Cardiac septum (tissue), 1 donor: ENCODE measurements at places on chromosomes 1 and 21. TPM values are rescaled to one million over a fixed set of nuclear protein-coding genes. Genes with fewer than 3 reads are reported as not detected.
A peak's percentile ranks its signal among the peaks of the same experiment; 100 is the strongest.

DNA sequence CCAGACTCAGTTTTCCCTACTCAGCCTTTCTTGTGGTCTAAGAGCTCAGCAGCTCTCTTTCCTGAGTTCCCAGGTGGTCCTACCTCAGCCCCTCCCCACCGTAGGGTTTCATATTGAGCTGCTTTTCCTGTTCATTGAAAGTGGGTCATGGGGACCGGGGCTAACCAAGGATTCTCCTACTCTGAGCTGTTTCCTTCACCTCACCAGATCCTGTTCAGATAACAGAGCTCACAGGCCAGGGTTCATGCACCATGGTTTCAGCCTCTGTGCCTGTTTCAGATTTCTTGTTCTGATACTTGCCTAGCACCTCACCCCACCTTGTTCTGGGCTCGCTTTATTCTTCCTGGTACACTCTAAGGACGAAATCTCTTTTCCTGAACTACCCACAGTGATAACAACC is 8.5 kb downstream of the UBQLN4 start:
- no peak for DNase-seq

- no peak for DNase-seq
These were observed 35.1 kb downstream of the TMEM51 start for GRCh38 chr1:15188678-15189077.

GRCh38 chr1:180042988-180043622 is 88.5 kb downstream of the CEP350 start:
- DNase-seq: no peak

- DNase-seq: peak; percentile 74
These were observed 6.3 kb downstream of the HPCA start for GRCh38 chr1:32892368-32893197.

DNA sequence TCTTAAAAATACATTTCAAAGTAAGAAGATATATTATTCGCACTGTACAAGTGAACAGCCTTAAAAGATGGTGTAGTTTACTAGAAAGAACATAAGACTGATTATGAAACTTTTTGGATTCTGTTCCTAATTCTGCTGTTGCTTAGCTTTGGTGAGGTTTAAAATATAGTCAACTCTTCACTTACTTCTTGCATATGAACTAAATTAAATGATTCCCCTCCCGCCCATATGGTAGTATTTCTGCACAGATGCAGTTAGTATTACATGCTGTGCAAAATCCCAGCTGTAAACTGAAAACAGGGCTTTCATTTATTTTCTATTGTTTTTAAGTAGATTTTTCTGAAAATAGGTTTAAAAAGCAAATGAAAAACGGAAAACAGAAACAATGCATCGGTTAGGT is 345.4 kb upstream of the NCAM2 start:
- no peak for DNase-seq

GRCh38 chr1:180814258-180814657 is 98.4 kb upstream of the KIAA1614 start:
- DNase-seq: no peak

DNA sequence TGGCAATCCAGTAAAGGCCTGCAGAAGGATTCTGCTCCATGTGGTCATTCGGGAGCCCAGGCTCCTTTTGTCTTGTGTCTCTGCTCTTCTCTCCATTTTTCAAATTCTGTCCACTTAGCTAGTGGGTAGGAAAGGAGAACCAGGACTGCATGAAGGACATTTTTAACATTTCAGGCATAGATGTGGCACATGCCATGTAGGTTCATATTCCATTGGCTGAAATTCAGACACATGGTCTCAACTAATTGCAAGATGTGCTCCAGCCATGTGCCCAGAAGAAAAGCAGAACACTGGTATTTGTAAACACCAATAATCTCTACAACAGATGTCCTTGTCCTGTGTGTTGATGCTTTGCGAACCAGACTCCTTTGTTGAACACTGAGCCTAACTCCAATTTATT is 85.2 kb upstream of the WLS start:
- no peak for DNase-seq

- peak; percentile 99 for DNase-seq
These were observed 10.8 kb upstream of the FAAP20 start for GRCh38 chr1:2205191-2205952.

- DNase-seq: no peak
These were observed 72.8 kb downstream of the PLEKHA6 start for GRCh38 chr1:204286831-204287421.

DNA sequence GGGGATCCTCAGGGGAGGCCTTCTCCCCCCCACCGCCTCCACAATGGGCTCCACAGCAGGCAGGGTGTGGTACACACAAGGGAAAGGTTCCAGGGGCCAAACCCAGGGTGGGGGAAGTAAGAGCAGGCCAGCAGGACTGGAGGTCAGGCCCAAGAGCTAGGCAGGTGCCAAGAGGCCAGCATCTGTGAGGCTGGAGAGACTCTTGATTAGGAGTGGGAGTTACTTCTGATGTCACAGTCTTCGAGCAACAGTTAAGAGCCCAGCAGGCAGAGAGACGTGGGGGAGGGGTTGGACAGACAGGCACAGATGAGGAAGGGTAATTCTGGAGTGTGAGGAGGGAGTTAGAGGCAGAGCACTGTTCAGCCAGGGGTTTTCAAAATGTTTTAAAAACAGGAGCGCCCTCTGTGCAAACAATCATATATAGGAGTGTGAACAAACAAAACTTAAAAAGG is 55.8 kb downstream of the SLC9A1 start:
- no peak for DNase-seq

DNA sequence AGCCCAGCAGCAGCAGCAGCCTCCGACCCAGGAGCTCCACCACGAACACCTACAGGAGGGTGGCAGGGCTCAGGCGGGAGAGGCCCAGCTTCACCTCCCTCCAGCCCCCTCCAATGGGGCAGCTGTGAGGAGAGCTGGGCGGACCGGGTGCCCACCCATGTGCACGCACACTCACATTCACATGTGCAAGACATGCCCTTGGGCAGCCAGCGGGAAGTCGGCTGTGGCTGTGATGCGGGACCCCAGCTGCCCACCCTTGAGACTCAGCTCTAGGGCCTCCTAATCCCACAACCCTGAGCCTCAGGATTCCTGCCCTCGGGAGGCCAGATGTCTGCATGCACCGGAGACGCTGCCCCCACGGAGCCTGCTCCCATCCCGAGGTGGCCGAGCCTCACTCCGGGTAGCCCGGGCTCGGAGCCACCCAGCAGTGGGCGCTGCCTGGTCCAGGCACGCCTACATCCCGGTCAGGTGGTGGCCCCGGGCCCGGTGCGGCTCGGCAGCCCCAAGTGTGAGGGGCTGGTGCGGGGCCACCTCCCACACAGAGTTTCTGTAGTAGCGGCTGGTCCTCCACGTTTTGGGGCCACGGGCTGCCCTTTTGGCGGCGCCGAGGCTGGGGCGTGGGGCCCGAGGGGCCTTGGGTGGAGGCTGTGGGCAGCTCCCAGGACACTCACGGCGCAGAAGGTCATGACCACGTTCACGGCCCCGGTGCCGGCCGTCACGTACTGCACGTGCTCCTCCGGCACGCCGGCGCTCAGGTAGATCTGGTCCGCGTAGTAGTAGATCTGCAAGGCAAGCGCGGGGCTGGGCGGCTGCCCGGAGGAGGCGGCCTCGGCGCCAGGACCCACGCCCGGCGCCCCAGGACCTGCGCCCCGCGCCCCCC is 12.9 kb upstream of the SLC2A7 start:
- DNase-seq: no peak

- no peak for DNase-seq
These were observed 11.1 kb upstream of the RAB42 start for GRCh38 chr1:28580722-28581530.

- DNase-seq: peak; percentile 12
These were observed 226.2 kb downstream of the KIF26B start for GRCh38 chr1:245380790-245381535.

- no peak for DNase-seq
These were observed 12.1 kb downstream of the SFPQ start for GRCh38 chr1:35180776-35181374.

DNA sequence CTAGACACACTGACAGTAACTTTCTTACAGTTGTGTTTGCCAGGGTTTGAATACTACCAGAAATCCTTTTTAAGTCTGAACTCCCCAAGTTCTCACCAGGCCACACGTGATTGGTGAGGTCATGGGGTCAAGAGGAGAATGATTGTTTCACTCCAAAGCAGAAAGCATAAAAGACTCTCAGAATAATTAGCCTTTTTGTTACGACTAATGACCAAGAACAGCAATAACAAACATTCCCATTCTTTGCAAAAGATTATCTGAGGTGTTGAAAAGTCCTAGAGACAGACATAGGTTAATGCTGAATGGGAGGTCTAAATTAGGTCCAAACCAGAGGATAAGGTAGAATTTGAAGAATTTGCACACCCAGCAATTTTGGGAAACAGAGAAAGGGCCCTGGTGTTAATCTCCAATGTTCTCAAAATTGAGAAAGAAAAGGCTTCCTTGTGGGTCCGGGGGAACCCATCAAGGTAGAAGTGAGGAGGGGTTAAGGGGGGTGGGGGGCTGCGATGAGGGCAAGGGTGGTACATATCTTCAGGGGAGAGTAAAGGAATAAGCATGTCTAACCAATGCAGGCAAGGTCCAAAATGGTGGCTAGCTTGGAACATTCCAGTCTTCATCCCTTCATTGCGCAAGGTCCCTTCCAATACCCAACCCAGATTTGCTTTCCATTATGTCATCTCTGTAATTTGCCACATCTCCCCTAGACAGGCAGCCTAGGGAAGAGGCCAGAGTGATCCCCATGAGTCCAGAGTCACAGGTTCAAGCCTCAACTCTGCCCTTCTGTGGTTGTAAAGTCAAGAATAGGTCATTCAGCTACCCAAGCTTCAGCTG is 74.6 kb upstream of the NFIA start:
- no peak for DNase-seq

DNA sequence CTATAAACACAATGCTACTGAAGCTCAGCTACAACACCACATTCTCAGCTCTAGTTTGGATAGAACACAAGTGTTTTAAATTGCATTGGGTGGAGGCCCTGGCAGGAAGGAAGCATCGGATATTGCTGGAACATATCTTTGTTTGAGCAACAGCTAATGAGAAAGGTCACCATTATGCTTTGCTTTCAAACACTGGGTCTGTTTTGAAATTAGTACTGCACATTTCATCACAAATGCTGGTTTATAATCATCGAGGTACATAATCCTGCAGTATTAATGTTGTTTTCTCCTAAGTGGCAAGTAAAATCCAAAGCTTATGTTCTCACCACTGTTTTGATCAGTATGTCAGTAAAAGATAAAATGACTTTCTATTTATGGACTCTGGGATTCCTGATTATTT is 61.5 kb upstream of the ARHGAP29 start:
- DNase-seq: no peak

DNA sequence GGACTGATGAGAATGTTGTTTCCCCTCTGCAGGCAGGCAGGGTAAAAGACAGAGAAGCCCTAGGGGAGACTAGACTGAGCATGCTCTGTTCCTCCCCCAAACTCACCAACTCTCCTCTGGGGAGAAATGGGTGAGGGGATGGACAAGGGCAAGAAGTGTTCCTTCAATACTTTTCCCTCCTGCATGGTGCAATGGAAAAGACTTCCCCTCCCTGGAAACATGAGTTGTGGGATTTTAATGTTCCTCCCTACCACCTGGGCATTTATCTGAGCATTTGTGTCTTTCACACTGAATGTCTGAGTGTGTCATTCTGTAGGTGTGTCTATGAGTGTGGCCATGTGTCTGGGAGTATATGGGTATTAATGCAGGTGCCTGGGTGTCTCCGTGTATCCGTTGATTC is 275.7 kb downstream of the C1orf94 start:
- DNase-seq: no peak

LDLRAD1 gene
- not detected for total RNA-seq

NAV1 gene
- total RNA-seq: 86.6 TPM

MYOG gene
- 0.16 TPM for total RNA-seq

TLCD4 gene
- 91.6 TPM for total RNA-seq

NBPF9 gene
- 7.6 TPM for total RNA-seq

OR6K3 gene
- not detected for total RNA-seq

UBE2U gene
- total RNA-seq: not detected

RERE gene
- 102 TPM for total RNA-seq

LRRC7 gene
- total RNA-seq: 0.11 TPM

LDLRAD2 gene
- total RNA-seq: 0.05 TPM

LCE2A gene
- not detected for total RNA-seq
